Prostate gland (tissue), 2 donors: ENCODE measurements at places on chromosomes 6 and 20. TPM values are rescaled to one million over a fixed set of nuclear protein-coding genes. Genes with fewer than 3 reads are reported as not detected.

DNA sequence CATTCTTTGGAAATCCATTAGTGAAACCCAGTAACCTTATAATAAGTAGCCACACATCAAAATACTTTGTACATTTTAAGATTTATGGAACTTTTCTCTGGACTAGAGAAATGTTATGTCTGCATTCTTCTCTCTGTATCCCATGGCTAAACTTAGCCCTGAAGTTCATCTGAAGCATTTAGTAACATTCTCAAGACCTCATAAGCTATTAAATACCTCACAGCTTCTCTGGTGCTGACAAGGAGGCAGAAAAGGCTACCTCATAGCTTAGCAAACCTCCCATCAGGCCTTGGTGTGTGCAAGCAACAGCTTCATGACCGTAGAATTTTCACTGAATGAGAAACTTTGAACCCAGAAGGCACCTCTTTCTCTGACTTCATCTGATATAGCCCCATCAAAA lies 38.9 kb upstream of the HDGFL1 start:
- no peaks in the 10 kb centered on the region for H3K27me3 ChIP-seq
- H3K27ac ChIP-seq = no peak overlapping the region
- no peaks in the 10 kb centered on the region for H3K36me3 ChIP-seq
- H3K4me1 ChIP-seq = no peaks in the 10 kb centered on the region

DNA sequence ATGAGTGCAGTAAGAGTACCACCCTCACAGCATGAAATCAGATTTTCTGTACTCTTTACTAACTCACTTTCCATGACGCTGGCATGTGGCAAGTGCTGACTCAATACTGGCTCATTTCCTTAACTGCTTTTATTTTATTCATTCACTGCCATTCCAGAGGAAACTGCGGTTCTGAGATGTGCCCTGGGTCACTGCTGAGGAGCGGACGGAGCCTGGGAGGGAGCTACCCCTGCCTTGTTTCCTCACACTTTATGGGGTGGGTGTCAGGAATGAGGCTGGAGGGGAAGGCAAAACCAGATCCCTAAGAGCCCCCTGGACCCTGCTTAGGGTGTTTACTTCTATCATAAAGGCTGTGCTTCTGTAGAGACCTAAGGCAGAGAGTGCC lies 14.4 kb downstream of the NT5E start:
- no peaks in the 10 kb centered on the region for H3K36me3 ChIP-seq
- no peaks in the 10 kb centered on the region for H3K27me3 ChIP-seq
- H3K4me1 ChIP-seq = no peaks in the 10 kb centered on the region
- DNase-seq = no peak
- no peak overlapping the region for H3K27ac ChIP-seq
- no peak overlapping the region for H3K4me3 ChIP-seq

GRCh38 chr20:3080939-3081388 lies 3.6 kb downstream of the AVP start:
- H3K4me1 ChIP-seq = no peaks in the 10 kb centered on the region
- H3K4me3 ChIP-seq = no peak overlapping the region

Gene REM1
- 4.9 TPM for total RNA-seq

GRCh38 chr6:84119277-84119676 lies 85.7 kb downstream of the MRAP2 start:
- H3K36me3 ChIP-seq = no peaks in the 10 kb centered on the region
- H3K27ac ChIP-seq = no peak overlapping the region
- H3K4me3 ChIP-seq = no peak overlapping the region
- no peak for DNase-seq
- no peaks in the 10 kb centered on the region for H3K27me3 ChIP-seq

GRCh38 chr20:59664421-59664941 lies 60.1 kb downstream of the PHACTR3 start:
- H3K4me3 ChIP-seq = no peak overlapping the region
- no peak for DNase-seq
- H3K27ac ChIP-seq = no peak overlapping the region
- H3K4me1 ChIP-seq = no peaks in the 10 kb centered on the region
- H3K36me3 ChIP-seq = no peaks in the 10 kb centered on the region
- H3K27me3 ChIP-seq = peaks cover 7% of the 10 kb centered on the region

Gene LY6G6D
- total RNA-seq = not detected

Gene KHDC1L
- not detected for total RNA-seq

- DNase-seq = no peak
- no peaks in the 10 kb centered on the region for H3K27me3 ChIP-seq
- H3K4me3 ChIP-seq = no peak overlapping the region
- H3K36me3 ChIP-seq = no peaks in the 10 kb centered on the region
- H3K4me1 ChIP-seq = no peaks in the 10 kb centered on the region
- no peak overlapping the region for H3K27ac ChIP-seq
These were observed 118.1 kb upstream of the AFDN start for GRCh38 chr6:167708501-167709094.

Gene SEMG1
- 0.14 TPM for total RNA-seq

DNA sequence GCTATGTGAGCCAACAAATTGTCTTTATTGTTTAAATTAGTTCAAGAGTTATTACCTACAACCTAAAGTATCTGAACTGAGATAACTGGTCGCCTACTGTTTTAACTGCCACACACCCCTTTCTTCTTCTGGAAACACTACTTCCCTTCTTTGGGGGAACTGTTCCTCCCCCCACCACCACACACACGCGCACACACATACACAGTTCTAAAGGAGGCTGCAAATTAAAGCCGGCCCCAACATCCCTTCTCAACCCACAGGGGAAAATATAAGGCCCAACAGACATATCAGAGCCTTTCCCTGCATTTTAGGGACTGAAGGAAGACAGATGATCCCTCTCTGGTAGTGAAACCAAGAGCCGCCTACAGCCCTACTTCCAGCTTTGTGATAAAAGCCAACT lies 348.0 kb upstream of the JARID2 start:
- no peaks in the 10 kb centered on the region for H3K4me1 ChIP-seq
- no peak overlapping the region for H3K27ac ChIP-seq
- DNase-seq = no peak
- no peaks in the 10 kb centered on the region for H3K27me3 ChIP-seq

Gene PROKR2
- total RNA-seq = not detected
